Glutamatergic neuron (in vitro differentiated cells): ENCODE measurements at places on chromosomes 11 and 22. TPM values are rescaled to one million over a fixed set of nuclear protein-coding genes. Genes with fewer than 3 reads are reported as not detected.

DNA sequence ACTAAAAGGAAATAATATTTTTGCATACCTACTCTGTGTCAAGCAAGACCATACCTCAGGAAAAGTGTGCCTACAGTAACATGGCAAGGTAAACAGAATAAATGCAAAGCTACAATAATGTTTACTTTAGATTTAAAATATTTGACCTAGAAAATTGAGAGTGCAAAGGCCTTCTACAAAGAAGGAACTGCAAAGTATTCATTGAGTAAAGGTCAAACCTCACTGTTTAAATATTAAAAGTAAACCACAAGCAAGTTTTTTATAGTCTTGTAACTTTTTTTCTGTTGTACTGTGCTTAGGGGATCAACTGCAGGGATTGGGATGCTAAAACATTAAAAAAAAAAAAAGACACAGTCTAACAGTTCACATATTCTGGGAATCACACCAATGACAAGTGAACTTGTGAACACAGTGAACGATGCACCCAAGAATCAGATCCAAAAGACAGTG lies 48.8 kb downstream of the CWF19L2 start:
- DNase-seq, result no peak

Gene GLYATL2
- total RNA-seq, result 0.83 TPM

Gene PANX3
- not detected for total RNA-seq

Gene CXCR5
- not detected for total RNA-seq

DNA sequence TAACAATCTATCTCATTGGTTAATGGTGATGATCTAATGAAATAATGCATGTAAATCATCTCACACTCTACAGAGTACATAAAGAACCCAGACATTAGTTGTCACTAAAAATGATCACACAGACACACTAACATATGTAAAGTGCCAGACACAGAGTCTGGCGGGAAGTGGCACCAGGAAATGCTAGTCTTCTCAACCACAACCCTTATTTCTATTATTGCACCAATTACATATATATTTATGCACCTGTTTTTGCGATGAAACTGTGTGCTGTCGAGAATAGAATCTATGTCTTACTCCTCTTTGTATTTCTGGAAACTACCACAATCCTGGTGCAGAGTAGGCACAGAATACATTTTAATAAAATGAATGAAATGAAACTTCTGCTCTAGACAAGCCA lies 25.9 kb upstream of the POU2AF3 start:
- no peak for DNase-seq

Gene LIMK2
- 92.4 TPM for total RNA-seq

Gene KDM4D
- 1.3 TPM for total RNA-seq

GRCh38 chr11:83425137-83425466 lies 138.9 kb upstream of the CCDC90B start:
- no peak for DNase-seq
